ENCODE measurements at places on chromosomes 1 and 21.
A peak's percentile ranks its signal among the peaks of the same experiment; 100 is the strongest.

- DNase-seq, result no peak
Measured at GRCh38 chr1:48916130-48917069, 139.7 kb upstream of the BEND5 start.

GRCh38 chr21:31176725-31177124, 138.4 kb upstream of the KRTAP19-8 start:
- no peak for DNase-seq

GRCh38 chr1:226355669-226356551, 46.9 kb upstream of the LIN9 start:
- DNase-seq, result no peak

DNA sequence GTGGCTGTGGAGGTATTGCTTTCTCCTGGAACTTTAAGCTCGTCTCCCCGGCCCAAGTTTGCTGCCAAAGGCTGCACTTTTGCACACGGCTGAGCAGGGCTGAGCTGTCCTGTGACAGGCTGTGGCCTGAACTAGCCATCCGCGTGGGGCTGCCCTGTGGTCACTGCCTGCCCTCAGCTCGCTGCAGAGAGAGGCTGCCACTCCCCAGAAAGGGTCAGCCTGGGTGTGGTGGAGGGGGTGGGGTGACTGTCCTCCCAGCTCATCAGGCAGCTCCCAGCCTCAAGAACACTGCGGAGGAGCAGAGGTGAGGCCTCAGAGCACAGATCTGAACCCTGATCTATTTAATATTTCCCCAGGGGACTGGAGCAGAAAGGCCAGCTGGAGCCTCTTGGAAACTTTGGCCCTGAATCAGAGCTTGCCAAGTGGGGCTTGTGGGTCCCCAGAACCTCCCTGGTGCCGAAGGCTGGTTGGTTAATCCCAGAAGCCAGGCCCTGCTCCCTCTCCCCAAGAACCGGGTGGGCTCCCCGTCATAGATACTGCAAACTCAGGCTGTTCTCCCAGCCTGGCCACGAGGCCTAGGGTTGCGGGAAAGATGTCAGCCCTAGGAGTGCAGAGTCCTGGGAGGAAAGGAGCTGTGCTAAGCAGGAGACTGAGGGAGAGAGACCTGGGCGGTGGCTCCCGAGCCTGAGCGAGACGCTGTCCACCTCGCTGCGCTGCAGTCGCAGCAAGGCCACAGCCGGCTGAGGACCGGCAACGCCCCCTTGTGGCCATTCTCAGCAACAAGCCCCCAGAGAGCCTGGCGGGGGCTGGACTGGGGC, 125.1 kb upstream of the IPO9 start:
- DNase-seq, result peak; percentile 28

DNA sequence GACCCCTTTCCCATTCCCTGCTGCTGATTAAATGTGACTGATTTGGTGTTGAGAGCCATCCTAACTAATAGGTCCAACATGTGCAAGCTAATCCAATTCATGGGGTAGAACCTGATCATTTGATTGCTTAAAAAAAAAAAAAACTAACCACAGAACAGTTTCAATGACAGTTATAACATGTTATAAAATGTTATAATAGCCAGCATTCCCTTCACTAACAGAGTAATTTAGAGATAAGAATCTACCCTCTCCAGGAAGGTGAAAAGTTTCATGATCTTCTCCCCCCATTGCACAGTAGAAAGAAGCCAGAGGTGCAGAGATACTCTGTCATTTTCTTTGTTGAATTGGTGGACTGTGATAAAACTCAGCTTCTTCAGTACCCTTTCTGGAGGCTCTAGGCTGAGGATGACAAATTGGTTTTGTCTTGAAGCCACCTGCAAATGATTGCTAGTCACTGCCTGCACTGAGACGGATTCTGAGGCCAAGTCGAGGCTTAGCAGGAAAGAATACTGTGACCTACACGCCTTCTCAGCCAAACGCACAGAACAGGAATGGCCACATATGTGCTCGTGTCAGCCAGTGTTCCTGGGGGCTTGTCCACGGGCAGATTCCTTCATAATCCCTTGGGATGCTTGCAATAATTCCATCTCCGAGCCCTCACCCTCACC, 215.7 kb upstream of the IRF2BP2 start:
- DNase-seq, result no peak

GRCh38 chr1:184754476-184755225, at the start of gene EDEM3:
EDEM3 (minus strand) TSS chr1:184754858; CDS start chr1:184754646, 212 bp downstream.
- peak; percentile 91 for DNase-seq

DNA sequence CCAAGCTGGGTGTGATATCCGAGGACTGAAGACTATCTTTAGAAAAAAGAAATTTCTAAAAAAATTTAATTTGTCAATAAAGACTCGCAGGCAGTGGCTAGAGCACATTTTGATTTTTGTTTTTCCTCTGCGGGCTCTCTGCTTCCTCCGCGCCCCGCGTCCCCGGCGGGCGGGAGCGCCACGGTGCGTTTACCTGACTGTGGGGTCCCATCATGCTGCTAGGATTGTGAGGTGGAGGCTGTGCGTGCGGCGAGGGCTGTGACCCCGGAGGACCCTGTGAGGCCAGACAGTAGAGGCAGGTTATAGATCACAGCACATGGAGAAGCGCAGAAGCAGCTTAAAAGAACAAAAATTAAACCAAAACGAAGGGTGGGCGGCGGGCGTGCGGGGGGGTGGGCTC, 57.9 kb downstream of the MRPL37 start:
- DNase-seq, result no peak

GRCh38 chr1:27360159-27361043, 6.4 kb downstream of the MAP3K6 start:
- DNase-seq, result no peak

- DNase-seq, result no peak
Measured at GRCh38 chr21:36841866-36842265, 124.6 kb downstream of the HLCS start.

GRCh38 chr1:53545663-53546408, 86.6 kb downstream of the DMRTB1 start:
- no peak for DNase-seq

GRCh38 chr1:163528710-163529348, 207.1 kb downstream of the NUF2 start:
- DNase-seq, result no peak

GRCh38 chr1:38183096-38183495, 136.5 kb upstream of the POU3F1 start:
- no peak for DNase-seq

- DNase-seq, result no peak
Measured at GRCh38 chr1:1917995-1918900, 831 bp downstream of the TMEM52 start.

All from stimulated activated CD8-positive, alpha-beta memory T cell treated with anti-CD3 and anti-CD28 coated beads, Interleukin-4, amount 100 ng/mL, for 1 hour (primary cell).